ENCODE measurements at places on chromosomes 7 and 10. TPM values are rescaled to one million over a fixed set of nuclear protein-coding genes. Genes with fewer than 3 reads are reported as not detected.

- no peak overlapping the region for H3K4me3 ChIP-seq
- no peaks in the 10 kb centered on the region for H3K36me3 ChIP-seq
- H3K4me1 ChIP-seq = no peaks in the 10 kb centered on the region
- H3K27ac ChIP-seq = no peak overlapping the region
- H3K27me3 ChIP-seq = no peaks in the 10 kb centered on the region
Observed at GRCh38 chr7:135716677-135717238, 11.2 kb downstream of the SLC13A4 start.

DNA sequence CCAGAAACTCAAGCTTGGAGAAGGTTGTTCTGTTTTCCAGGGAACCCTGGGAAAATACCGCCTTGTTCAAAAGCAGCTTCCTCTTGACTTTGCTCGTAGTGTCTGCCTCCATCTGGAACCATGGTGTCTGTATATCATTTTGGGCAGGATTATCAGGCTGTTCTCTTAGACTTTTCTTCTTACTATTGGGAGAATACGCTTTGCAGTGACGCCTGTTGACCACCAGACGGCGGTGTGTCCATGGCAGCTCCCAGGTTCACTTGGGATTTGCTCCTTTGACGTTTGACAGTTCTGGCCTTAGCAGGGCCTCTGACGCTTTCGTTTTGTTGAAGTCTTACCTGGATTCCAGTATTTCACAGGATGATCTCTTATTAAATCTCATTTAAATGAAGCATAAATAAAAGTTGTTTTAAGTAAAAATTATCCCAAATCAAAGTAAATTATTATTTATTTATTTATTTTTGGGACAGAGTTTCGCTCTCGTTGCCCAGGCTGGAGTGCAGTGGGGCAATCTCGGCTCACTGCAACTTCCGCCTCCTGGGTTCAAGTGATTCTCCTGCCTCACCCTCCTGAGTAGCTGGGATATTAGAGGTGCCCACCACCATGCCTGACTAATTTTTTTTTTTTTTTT is 41.8 kb upstream of the GJD4 start:
- peaks cover 14% of the 10 kb centered on the region for H3K36me3 ChIP-seq
- H3K27ac ChIP-seq = no peak overlapping the region
- no peaks in the 10 kb centered on the region for H3K27me3 ChIP-seq
- no peak overlapping the region for H3K4me3 ChIP-seq
- DNase-seq = peak; percentile 25

DNA sequence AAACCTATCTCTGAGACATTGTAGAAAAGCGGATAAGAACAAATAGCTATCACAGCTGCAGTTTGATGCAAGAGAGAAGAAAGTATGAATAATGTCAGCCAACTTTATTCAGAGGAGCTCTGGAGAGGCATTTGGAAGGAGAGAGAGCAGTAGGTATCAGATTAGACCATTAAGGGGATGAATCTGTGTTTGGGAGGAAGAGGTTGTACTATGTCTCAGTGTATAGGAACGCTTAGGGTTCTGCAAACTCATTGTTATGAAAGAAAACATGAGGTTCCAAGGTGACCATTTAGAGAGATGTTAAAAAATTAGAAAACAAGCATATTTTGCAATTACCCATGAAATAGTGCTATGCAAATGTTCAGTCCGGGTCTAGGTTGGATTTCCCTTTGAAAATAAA is 207.5 kb upstream of the GNAI1 start:
- H3K4me1 ChIP-seq = no peaks in the 10 kb centered on the region
- no peak overlapping the region for H3K4me3 ChIP-seq
- no peak overlapping the region for H3K27ac ChIP-seq
- DNase-seq = no peak

DNA sequence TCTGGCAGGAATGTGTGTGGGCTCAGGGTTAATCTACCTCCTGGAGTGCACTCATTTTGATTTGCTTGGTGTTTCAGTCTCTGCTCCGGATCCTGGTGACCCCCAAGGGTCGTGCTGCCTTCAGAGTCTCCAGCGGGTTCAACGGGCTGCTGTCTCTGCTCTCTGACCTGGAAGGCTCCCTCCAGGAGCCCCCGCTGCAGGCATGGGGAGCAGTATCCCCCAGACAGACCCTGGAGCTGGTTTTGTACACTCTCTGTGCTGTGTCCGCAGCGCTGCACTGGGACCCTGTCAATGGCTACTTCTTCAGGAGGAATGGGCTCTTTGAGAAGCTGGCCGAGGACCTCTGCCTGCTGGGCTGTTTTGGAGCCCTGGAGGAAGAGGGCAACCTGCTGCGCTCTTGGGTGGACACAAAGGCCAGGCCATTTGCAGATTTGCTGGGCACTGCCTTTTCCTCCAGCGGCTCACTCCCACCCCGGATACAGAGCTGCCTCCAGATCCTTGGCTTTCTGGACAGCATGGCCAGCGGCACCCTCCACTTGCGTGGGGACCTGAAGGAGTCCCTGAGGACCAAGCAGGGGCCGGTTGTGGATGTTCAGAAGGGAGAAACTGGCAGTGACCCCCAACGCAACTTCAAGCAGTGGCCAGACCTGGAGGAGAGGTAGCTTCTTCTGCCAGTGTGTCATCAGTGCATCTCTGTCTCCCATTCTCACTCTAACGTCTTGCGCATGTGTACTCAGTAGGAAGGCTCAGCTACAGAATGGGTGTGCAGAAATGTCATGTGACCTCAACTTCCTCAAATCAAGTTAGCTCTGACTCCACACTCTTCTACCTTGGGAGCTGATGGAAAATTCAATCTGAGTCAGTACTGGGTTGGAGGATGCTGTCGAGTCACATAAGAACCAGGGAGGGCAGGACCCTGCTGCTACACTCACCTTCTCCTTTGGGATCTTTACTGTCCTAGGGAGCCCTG is 58.5 kb downstream of the WDFY4 start:
- no peaks in the 10 kb centered on the region for H3K27me3 ChIP-seq
- no peak overlapping the region for H3K27ac ChIP-seq

DNA sequence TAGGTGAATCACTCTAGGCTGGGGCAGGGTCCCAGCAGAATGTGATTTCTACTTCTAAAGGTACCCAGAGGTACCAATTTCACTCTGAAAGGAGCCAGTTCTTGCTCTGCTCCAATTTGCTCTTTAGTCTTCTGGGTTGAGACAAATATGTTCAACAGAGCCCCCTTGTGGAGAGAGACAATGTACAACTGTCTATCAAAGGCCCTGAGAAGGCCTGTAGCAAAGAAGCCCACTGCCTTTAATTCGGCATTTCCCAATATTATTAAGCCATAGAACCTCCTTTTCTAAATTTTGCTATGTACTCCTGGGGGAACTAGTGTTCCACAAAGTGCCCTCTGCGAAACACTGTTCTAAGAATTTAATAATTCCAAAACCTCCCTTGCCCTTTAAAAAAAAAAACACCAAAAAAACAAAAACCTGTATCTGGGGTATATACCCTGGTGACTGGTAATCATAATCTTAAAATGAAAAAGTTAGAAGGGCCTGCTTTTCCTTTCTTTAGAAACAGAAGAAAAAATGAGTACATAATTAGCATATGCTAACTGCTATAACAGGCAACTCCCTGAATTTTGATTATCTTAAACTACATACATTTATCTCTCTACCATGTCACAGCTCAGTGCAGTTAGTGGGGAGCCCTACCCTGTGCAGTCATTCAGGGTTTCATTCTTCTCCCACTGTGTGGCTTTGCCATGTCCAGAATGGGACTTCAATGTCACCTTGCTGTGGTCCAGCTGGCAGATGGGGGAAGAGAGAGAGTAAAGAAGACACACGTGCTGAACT is 160.9 kb upstream of the BMPER start:
- no peak overlapping the region for H3K4me3 ChIP-seq
- H3K36me3 ChIP-seq = no peaks in the 10 kb centered on the region
- H3K27me3 ChIP-seq = no peaks in the 10 kb centered on the region
- no peak for DNase-seq

GRCh38 chr10:115129752-115130151 is 36.6 kb downstream of the ATRNL1 start:
- H3K27ac ChIP-seq = no peak overlapping the region
- H3K27me3 ChIP-seq = no peaks in the 10 kb centered on the region
- no peak overlapping the region for H3K4me3 ChIP-seq

DNA sequence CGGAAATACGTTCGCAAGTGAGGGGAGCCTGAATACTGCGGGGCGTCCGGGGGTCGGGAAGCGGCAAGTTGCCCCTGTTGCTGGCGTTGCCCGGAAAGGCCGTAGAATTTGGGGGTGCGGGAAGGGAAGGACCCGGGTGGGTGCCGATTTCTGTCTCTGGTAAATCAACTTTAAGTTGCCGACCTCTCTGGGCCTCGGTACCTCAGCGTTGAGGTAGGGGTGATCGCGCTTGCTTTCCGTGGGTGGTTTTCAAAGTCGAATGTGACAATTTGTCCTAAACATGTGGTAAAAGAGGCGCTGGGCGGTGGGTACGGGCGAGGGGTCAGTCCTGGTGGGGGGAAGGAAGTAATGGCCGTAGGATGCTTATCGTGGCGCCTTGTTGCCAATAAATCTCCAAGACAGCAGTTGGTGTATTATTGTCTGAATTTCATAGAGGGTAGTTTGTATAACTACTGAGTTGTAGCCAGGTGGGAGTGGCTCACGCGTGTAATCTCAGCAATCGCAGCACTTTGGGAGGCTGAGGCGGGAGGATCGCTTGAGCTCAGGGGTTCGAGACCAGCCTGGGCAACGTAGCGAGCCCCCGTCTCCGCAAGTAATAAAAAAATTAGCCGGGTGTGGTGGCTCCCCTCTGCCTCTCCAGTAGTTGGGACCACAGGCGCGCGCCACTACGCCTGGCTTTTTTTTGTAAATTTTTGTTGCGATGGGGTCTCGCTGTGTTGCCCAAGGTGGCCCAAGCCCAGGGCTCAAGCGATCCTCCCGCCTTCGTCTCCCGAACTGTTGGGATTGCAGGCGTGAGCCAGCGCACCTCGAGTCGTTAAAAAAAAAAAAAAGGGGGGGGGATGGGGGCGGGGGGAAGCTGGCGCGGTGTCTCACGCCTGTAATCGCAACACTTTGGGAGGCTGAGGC is 644 bp downstream of the BUD23 start:
- peak overlapping the region; percentile 97 for H3K4me3 ChIP-seq
- no peaks in the 10 kb centered on the region for H3K27me3 ChIP-seq
- DNase-seq = no peak
- peaks cover 44% of the 10 kb centered on the region for H3K36me3 ChIP-seq
- H3K27ac ChIP-seq = peak overlapping the region; percentile 97
- H3K4me1 ChIP-seq = peaks cover 27% of the 10 kb centered on the region

DNA sequence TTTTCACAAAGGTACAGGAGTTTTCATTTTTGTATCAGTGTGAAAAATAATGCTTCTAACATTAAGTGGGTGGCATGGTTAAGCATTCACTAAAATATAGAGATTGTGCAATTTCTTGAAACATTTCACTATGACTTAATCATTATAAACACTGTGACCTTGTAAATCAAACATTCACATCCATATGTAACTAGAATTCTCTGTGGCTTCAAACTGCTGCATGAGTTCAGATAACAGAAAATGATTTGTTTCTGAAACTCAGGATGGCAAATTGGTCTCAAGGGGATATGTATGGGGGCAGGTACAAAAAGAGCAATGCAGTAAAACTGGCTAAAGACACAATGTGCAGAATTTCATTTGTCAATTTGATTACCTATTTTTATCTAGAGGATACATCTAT is 3.8 kb downstream of the FAM133B start:
- H3K4me3 ChIP-seq = peak overlapping the region; percentile 28
- peaks cover 64% of the 10 kb centered on the region for H3K36me3 ChIP-seq
- no peak for DNase-seq
- peaks cover 44% of the 10 kb centered on the region for H3K4me1 ChIP-seq

DNA sequence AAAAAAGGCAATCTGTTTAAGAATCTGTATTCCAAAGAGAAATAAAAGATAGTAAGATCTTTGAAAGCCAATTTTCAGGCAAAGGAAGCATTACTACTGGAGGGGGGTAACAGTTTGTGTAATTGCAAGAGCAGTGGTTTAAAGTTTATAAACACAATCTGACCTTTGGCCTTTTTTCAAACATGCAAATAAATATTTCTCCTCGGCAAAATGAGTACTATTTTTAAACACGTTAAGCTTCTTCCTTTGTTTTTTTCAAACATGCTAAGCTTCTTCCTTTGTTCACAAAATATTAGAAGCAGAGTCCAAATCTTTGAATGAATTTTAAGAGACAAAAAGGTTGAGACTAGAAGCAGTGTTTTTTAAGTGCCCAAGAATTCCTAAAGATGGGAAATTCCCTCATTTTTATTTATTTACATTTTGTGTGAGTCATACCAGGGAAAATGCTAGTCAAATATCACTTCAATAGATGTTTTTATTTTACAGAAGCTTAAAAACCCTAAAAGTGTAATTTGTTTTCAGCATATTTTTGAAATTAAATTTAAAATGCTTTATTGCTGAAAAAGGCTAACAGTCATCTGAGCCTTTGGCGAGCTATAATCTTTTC is 229.3 kb downstream of the GPR37 start:
- no peak for DNase-seq
- H3K4me3 ChIP-seq = no peak overlapping the region
- H3K4me1 ChIP-seq = no peaks in the 10 kb centered on the region

DNA sequence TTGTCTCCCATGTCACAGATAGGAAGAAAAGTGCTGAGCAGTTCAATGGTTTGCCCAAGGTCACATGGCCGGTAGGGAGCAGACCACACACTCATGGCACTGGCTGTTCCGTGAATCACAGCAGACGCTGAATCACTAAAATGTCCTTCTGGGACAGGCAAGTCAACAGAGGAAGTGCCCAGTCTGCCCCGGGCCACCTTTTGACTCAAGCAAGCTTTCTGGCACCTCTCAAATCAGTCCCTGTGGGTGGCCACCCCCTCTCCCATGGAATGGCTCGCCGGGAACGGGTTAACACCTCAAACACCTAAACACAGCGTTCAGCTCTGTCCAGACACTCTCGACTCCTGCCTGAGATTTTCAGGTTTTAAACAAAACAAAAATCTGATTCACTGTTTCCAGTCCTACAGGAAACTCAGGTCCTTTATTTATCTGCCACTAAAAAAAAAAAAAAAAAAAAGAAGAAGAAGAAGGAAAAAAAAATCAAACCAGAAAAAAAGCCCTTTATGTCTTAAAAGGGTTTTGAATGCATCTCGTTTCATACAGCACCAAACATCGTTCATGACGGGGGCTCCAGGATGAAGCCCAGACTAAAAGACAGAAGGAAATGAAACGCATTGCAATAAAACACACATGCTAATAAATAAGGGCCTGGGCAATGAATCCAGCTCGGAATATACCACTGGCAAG is 15.5 kb downstream of the CARD11 start:
- no peaks in the 10 kb centered on the region for H3K27me3 ChIP-seq
- DNase-seq = no peak
- peaks cover 22% of the 10 kb centered on the region for H3K4me1 ChIP-seq
- no peak overlapping the region for H3K4me3 ChIP-seq

Gene KLF14
- total RNA-seq = not detected

Gene CHN2
- 0.73 TPM for total RNA-seq

Gene TMEM270
- total RNA-seq = not detected

Gene PON3
- 0.14 TPM for total RNA-seq

Gene GUSB
- total RNA-seq = 62.5 TPM

GRCh38 chr7:157615101-157615817 is 278.5 kb downstream of the DNAJB6 start:
- H3K36me3 ChIP-seq = no peaks in the 10 kb centered on the region
- H3K4me1 ChIP-seq = peaks cover 5% of the 10 kb centered on the region
- no peak overlapping the region for H3K4me3 ChIP-seq
- DNase-seq = no peak
- peaks cover 2% of the 10 kb centered on the region for H3K27me3 ChIP-seq
- H3K27ac ChIP-seq = no peak overlapping the region

Gene PRKRIP1
- total RNA-seq = 30.0 TPM

Gene POMZP3
- 8.2 TPM for total RNA-seq

All from activated T-helper 2 cell treated with anti-CD3 and anti-CD28 coated beads, Interferon-gamma antibody, Interleukin-2, Interleukin-4, amounts not matched to agents 10 μg/mL and 5 μg/mL and 100 μg/mL, durations not matched to agents 14 hours and 24 hours and 36 hours (primary cell).